Left ventricle myocardium inferior (tissue), 1 donor: ENCODE measurements at places on chromosomes 12 and 14. TPM values are rescaled to one million over a fixed set of nuclear protein-coding genes. Genes with fewer than 3 reads are reported as not detected.

DNA sequence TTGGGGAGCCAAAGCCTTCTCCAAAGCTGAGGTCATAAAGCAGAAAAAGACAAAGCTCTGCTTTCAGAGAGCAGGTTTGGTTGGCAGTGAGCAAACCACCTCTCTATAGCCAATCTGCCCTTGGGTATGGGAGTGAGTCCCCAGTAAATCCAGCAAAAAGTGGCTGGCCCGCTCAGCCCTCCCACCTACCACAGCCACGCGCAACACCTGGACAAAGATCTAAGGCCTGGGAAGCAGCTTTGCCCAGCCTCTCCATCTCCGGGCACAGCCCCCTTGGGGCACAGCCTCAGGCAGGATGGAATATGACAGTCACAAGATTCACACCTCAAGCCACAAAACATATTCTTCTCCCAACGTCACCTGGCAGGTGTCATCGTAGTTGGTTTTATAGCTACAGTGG, 211.7 kb upstream of the EEA1 start:
- no peak for DNase-seq

DNA sequence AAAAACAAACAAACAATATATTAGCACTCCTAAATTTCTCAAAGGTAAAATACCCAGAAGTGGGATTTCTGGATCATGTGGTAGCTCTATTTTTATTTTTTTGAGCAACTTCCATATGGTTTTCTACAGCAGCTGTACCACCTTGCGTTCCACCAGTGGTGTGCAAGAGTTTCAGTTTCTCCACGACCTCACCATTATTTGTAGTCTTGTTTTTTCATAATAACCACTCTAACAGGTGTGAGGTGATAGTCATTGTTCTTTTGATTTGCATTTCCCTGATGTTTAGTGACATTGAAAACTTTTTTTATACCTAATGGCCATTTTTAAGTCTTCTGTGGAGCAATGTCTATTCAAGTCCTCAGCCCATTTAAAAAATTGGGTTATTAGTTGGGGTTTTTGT, 127.3 kb upstream of the SLC38A2 start:
- DNase-seq = no peak

GRCh38 chr12:5310151-5310550, 121.8 kb upstream of the NTF3 start:
- DNase-seq = no peak

- DNase-seq = no peak
Measured at GRCh38 chr14:96119947-96120346, 80.8 kb downstream of the C14orf132 start.

DNA sequence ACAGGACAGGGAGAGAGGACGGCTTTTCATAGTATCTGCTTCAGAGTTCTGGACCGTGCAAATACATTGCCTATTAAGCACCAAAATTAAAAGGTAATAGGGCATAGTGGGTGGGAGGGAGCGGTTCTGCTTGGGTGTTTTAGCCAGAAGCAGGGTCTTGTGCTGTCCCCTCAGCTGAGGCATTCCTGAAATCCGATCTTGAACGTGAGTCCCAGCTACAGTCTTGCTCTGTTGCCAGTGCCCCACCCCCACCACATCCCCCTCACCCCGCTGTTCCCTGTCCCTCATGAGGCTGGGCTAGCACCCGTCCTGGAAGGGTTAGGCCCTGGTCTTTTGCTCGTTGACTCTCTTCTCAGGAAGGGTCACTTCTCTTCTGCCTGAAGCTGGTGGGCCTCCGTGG, 48.6 kb downstream of the AACS start:
- no peak for DNase-seq

DNA sequence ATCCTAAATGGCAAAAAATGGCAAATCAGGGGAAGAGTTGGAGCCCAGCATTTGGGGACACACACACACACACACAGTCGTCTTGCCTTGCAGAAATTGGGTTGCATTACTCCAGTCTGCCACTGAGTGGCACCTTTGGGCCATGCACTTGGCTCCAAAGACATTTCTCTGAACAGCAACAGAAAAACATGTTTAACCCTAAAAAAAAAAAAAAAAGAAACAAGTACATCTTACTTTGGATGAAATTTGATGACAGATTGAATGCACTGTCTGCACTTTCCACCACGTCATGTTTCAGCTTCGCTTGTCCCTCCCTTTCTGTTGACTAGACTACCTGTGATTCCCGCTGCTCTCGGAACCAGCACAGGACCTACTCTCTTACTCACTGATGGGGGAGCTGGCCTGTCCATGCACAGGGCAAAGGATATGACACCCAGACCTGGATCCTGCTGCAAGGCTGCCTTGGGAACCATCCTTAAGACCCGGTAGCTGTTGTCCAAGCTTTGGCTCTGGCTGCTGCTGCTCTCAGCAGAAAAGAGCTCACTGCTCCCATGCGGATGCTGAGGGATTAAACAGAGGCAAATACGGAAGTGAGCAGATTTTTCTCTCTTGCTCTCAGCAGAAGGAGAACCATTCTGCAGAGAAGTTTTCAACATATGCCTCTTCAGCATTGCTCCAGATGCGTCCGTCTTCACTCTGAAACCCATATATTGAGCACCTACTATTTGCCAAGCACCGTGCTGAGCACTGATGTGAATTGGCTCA, 376.8 kb downstream of the DPF3 start:
- DNase-seq = peak; percentile 42

The SLC2A14 gene
- not detected for total RNA-seq

- no peak for DNase-seq
Measured at GRCh38 chr12:67772267-67773169, 124.0 kb downstream of the DYRK2 start.

The TAMALIN gene
- 20.0 TPM for total RNA-seq

The RAD51B gene
- 2.4 TPM for total RNA-seq

GRCh38 chr14:100712490-100712889, 14.2 kb upstream of the DLK1 start:
- no peak for DNase-seq

DNA sequence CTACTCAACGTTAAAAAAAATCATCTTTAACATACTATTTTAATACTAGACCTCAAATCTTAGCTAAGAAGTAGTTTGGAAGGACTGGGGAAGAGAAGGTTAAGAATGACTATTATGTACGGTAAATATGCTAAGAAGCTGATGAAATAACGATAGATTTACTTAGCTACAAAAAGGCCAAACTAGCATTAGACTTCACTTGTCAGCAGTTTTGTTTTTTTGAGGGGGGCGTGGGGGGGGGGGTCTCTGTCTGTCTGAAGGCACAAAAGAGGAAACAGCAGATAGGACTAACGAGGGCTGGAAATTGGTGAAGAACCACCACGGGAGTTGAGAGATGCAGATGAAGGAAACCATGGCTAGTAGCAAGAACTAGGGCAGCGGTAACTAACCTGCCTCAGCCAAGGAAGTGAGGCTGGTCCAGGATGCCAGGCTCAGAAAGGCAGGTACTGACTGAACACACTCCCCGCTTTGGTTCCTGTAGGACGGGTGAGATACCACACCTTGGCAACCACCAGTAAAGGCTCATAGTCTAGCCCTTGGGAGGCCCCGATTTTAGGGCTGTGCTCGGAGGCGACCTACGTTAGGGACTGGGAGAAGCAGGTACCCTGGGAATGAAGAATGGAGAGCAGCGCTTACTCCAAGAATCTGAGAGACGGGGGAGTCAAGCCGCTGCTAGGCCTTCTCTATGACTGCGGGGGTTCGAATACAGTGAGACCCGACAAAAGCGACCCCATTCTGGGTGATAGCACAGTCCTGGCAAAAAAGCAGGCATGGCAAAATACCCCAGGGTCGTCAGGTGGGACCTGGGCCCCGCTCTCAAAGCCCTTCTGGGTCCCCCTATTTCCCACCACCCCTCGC, 675 bp downstream of the NEDD8 start:
- no peak for DNase-seq

DNA sequence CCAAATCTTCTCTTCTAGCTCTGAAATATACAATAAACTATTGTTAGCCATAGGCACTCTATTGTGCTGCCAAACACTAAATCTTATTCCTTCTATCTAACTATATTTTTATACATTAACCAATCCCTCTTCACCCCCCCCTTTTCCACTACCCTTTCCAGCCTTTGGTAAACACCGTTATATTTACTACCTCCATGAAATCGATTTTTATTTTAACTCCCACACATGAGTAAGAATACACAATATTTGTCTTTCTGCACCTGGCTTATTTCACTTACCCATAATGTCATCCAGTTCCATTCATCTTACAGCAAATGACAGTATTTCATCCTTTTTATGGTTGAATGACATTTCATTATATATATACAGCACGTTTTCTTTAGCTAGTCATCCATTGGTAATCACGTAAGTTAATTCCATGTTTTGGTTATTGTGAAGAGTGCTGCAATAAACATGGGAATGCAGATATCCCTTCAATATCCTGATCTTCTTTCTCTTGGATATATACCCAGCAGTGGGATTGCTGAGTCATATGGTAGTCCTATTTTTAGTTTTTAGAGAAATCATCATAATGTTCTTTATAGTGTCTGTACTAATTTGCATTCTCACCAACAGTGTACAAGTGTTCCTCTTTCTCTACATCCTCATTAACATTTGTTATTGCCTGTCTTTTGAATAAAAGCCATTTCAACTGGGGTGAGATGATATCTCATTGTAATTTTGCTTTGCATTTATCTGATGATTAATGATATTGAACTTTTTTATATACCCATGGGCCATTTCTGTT, 34.2 kb upstream of the PLBD1 start:
- DNase-seq = no peak

- DNase-seq = no peak
Measured at GRCh38 chr12:1822699-1823098, 2.3 kb downstream of the LRTM2 start.

The RNASE7 gene
- not detected for total RNA-seq

The SIX1 gene
- total RNA-seq = not detected

The NEDD8 gene
- 214 TPM for total RNA-seq

DNA sequence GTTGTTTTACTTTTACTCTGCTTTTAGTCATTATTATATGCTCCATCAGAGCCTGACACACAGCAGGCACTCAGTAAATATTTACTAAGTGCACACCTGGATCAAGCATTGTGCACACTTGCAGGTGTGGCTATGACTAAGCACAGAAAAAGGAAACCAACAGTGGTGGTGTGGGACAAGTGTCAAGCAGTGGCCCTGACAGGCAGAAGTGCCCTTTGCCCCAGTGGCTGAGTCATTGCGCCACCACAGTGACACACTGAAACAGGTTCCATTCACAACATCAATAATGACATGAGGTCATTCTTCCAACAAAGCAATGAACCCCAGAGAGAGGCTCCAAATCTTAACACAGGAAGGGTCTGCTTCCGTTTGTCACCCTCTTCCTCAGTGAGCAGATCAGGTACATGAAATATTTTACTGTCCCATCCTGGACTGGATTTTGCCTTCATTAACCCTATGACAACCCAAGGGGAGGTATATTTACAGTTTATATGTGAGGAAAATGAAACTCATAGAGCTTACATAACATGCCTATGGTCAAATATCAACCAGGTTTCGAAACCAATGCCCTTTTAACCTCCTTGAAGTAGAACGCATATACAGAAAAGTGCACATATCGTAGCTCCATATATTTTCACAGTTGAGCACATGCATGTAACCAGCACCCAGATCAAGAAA, 82.6 kb upstream of the GTF2A1 start:
- DNase-seq = no peak

- no peak for DNase-seq
Measured at GRCh38 chr12:55748230-55748993, 5.5 kb downstream of the GDF11 start.

- DNase-seq = no peak
Measured at GRCh38 chr14:35234012-35234805, 58.0 kb upstream of the PSMA6 start.

The LRFN5 gene
- total RNA-seq = 0.30 TPM

- no peak for DNase-seq
Measured at GRCh38 chr12:30835216-30835615, 80.5 kb upstream of the CAPRIN2 start.

The TPPP2 gene
- 1.6 TPM for total RNA-seq
